ENCODE measurements at places on chromosomes 1 and 21. TPM values are rescaled to one million over a fixed set of nuclear protein-coding genes. Genes with fewer than 3 reads are reported as not detected.

GRCh38 chr1:119472080-119472818 is 34.8 kb upstream of the HSD3B1 start:
- DNase-seq, result no peak

GRCh38 chr1:99527078-99527477 is 118.8 kb upstream of the PALMD start:
- DNase-seq, result no peak

DNA sequence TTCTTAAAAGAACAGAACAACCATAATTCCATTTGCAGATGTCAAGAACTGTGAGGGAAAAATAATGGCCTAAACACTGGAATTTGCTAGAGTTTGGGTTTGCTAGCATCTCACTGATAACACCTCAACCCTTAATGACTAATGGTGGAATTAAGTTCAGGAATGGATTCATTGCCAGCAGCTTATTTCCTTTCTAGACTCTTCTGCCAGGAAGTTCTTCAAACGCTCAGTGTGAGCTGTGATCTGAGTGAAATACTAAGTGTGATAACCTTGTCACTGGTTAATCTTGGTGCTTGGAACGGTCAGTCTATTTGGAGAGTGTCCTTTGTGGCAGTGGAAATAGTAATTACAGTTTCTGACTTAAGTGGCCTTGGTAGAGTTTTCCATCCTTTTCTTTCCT is 21.6 kb upstream of the PLEKHM2 start:
- DNase-seq, result no peak

GRCh38 chr1:41239988-41240610 is 2.0 kb downstream of the SCMH1 start:
- DNase-seq, result no peak

GRCh38 chr1:37176269-37176668 is 142.0 kb upstream of the GRIK3 start:
- no peak for DNase-seq

The CA14 gene
- total RNA-seq, result 4.7 TPM

GRCh38 chr1:29236712-29237128 is 398 bp downstream of the PTPRU start:
- no peak for DNase-seq

DNA sequence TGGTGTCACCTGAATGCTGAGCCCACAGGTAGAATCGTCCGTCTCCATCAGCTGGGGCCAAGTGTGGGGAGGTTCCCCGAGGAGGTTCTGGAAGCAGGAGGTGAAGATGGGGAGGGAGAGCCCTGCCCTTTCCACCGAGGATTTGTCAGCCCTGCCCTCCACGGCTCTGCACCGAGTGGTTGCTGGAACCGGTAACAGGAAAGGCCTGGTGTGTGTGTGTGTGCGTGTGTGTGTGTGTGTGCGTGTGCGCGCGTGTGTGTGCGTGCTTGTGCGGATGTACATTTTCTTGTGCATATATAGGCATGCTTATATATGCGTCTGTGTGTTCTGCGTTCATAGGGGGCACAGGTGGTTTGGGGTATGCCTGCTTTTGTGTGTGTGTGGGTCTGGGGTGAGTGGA is 3.5 kb downstream of the NBL1 start:
- DNase-seq, result no peak

The JAM2 gene
- 15.3 TPM for total RNA-seq

DNA sequence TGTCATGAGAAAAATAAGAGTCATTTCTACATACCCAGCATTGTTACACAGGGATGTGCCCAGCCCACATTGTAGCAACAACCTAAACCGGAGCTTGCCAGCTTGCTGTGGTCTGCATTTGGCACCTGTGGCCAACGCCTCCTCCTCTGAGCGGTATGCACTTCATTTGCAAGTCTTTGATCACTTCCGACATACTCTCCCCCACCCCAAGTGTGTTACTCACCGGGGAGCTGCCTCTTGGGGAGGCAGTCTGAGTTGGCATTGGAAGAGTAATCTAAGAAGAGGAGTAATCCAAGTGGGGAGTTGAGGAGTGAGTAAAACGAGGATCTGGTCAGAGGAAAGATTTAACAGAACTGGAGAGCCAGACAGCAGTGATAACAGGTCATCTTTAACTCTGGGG is 3.8 kb downstream of the BCL9 start:
- no peak for DNase-seq

The C1QC gene
- total RNA-seq, result not detected

- peak; percentile 34 for DNase-seq
These were observed 486.7 kb downstream of the OMA1 start for GRCh38 chr1:58059789-58060188.

GRCh38 chr1:113978863-113979702 is at the start of gene OLFML3:
TSS of gene OLFML3 (plus strand) at chr1:113979474. CDS start at chr1:113979517, 43 bp downstream.
- DNase-seq, result peak; percentile 96

- no peak for DNase-seq
These were observed 5.8 kb downstream of the PTGER3 start for GRCh38 chr1:71041806-71042205.

The POLR3GL gene
- total RNA-seq, result 16.7 TPM

DNA sequence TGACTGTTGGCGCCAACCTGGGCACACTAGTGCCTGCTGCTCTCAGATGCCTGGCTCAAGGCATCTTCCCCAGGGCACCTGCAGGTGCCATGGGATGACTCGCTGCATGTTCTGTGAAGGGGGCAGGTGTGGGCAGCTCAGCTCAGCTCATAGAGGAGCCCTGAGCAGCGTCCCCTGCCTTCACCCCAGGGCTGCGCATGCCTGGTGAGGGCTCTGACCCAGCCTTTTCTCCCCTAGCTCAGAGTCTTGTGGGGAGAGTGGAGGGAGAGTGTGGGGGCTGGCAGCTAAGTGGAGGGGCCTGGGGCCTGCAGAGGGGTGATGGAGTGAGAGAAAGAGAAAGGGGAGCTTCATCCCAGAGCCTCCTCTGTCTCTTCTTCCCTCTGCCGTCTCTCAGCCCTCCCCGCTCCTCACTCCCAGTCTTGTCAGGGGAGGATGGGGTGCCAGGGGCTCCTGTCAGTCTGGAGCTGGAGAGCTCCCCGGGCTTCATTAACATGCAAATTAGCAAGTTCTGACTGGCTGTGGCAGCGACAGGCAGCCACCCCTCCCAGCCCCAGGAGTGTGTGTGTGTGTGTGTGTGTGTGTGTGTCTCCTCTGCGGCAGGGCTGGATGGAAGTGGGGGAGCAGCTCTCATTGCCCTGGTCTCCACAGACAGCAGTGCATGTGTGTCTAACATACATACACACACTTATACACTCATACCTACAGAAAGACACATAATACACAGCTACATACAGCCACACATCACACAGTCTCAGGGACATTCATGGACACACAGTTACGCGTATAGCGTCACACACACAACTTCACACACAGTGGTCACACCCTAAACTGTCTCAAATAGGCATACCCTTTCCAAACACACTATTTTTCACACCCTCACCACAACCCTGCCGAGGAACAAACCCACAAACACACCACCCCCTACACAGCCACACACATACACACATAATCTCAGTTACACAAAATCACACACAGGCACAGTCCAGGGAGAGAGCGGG is 34.0 kb downstream of the FOXO6 start:
- peak; percentile 95 for DNase-seq

The DNASE2B gene
- not detected for total RNA-seq

DNA sequence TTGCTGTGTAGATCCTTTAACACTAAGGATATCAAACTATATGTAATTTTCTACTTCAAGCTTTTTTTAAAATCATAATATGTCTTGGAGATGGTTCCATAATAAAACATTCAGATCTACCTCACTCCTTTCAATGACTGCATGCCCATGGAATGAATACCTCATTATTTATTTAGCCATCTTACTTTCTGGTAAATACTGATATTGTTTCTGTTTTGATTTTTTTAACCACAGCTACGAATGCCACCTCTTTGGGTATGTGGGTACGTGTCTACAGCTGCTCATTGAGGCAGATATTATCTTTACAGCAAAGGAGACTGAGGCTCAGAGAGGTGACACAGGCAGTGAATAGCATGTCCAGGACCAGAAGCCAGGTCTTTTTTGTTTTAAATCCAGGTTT is 215.7 kb downstream of the ST6GALNAC3 start:
- no peak for DNase-seq

The CADM3 gene
- total RNA-seq, result not detected

- DNase-seq, result no peak
These were observed 209.4 kb downstream of the HIVEP3 start for GRCh38 chr1:41709331-41709730.

DNA sequence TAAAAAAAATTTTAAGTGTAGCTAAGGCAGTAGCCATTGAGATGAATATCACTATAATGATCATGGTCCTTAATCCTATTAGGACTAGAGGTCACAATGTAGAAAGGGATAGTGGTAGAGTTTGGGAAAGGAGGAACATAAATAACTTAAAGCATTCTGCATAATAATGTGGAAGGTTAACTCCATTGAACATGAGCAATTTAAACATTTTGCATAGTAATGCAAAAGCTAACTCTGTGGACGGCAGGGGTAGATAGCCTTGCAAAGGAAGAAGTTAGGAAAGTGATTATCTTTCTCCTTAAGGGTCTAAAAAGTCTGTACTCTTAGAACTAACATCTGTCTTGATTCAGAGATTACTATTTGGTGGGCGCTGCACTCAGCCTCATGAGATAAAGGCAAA is 39.0 kb upstream of the DENND1B start:
- DNase-seq, result no peak

The KRTAP19-1 gene
- total RNA-seq, result not detected

- no peak for DNase-seq
These were observed 9.8 kb upstream of the SLC19A1 start for GRCh38 chr21:45551783-45552695.

The SIM2 gene
- not detected for total RNA-seq

The OR2T2 gene
- not detected for total RNA-seq

DNA sequence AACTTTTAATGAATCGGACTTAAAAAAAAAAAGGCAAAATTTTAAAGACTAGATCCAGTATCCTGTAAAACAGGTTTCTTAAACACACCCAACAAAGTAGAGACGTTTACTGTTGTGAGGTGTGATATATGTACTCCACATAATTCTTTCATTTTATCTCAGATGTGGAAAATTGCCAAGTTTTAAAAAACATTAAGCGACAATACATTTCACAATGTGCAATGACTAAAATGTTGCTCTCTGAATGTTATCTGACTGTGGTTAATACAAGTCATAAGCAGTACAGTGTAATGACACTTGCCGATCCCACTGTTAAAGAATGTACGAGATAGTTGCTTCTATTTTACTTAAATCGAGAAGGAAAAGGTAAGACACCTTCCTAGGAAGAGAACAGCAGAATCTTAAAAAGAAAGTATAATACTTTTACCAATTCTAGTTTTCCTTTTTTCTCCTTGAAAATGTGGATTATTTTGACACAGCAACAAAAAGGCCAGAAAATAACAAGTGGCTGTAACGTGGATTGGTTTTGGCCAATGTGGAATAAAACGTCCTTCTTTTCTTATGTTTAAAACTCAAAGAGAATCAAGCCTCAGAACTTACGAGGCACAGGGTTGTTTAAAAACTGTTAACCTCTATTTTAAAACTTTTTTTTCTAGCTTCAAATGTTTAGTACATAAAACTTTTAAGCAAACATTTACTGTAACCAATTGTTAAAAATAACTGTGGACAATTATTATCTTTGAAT is 51.4 kb downstream of the TP53BP2 start:
- DNase-seq, result no peak

The OPTC gene
- not detected for total RNA-seq

DNA sequence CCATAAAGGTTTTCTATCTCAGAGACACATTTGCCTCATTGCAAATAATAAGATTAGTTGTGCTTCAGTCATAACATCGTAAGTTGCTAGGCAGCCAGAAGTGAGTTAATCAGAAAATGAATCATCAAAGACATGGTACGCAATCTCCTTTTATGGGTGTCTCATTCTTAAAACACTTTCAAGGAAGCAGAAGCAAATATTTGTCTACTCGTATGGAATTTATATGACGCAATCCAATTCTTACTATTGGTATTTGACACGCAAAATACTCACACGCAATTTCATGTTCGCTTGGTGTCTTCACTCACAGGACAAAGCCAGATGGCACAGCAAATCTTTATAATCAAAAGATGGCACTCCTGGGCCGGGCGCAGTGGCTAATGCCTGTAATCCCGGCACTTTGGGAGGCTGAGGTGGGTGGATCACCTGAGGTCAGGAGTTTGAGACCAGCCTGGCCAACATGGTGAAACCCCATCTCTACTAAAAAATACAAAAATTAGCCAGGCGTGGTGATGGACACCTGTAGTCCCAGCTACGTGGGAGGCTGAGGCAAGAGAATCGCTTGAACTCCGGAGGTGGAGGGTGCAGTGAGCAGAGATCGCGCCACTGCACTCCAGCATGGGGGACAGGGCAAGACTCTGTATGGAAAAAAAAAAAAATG is 56.4 kb downstream of the HLCS start:
- no peak for DNase-seq
